Choroid plexus epithelial cell (primary cell): ENCODE measurements at places on chromosomes 2 and 18.

DNA sequence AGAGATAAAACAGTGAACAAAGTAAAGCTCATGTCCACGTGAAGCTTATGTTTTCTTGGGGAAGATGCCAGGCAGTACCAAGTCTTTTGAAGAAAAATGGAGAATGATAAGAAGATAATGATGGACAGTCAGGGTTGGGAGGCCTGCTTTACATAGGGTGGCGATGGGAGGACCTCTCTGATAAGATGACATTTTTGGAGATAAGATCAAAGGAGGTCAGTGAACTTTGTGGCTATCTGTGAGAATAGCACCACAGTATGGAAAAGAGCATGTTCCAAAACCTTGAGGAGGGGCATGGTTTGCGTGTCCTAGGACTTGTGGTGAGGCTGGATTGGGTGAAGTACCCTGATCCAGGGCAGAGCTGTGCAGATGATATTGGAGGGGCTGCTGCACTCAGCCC, 461.7 kb upstream of the NRP2 start:
- DNase-seq, result no peak

DNA sequence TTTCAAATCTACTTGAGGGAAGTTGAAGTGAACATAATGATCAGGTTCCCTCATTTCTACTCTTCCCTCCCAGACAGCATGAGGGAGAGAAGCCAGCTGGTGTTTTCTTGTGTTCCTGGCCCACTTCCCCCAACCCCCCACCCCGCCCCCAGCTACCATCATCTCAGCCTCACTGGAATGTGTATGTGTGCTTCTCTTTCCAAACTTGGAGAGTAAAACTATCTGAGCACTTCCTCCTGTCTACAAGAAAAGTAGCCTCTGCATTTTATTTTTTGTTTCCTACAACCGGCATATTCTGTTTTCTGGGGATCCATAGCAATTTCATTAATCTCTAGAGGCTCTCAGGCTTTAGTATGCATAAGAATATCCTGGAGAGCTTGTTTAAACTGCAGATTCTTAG, 53.6 kb upstream of the GRHL1 start:
- peak; percentile 63 for DNase-seq

DNA sequence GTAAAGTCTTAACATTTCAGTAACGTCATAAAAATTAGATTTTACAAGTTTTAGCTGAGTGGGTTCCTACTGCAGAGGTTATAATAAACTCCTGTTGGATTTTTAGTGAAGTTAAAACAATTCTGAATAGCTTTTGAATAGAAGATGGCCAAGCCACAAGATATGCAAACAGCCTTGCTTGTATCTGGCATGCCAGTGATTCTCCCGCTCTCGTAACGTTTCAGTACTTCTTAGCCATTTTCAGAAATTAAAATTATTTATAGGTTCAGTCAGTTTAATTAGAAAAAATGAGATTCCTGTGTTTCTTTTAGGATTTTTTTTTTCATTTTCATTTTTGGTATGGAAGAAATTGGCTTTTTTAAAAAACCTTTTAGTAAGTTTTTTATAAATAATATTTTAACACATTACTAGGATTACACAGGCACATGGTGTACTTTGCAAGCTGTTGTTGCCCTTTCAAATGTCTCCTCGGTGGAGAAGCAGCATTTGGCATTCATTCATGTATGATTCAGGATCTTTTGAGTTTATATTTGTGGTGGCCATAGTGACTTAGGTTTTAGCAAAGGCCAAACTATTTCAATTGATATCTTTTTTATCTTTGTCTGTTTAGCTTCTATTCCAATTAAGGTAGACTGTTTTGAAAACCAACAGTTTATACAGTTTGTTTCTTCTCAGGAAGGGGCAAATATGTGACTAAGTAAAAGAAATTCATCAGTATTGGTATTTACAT, 30.6 kb upstream of the RND3 start:
- DNase-seq, result peak; percentile 89

DNA sequence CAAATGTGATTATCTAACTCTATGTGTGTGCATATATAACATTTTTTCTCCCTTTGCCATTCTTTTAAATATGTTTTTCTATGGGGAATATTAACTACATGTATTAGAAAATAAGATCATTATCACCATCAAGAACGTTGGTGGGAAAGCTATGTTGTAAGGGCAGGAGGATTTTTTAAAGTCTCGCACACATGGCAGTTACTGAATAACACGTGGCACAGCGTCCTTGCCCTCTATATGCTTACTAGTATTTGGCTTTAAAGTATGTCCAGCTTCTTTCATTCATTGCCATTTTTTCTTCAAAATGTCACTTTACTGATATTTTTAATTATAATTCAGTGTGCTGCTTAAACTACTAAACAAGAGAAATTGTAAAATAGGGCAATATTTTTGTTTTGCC, 944.3 kb downstream of the SOCS6 start:
- no peak for DNase-seq

- DNase-seq, result no peak
Observed at GRCh38 chr2:5839550-5839949, 147.4 kb downstream of the SOX11 start.

DNA sequence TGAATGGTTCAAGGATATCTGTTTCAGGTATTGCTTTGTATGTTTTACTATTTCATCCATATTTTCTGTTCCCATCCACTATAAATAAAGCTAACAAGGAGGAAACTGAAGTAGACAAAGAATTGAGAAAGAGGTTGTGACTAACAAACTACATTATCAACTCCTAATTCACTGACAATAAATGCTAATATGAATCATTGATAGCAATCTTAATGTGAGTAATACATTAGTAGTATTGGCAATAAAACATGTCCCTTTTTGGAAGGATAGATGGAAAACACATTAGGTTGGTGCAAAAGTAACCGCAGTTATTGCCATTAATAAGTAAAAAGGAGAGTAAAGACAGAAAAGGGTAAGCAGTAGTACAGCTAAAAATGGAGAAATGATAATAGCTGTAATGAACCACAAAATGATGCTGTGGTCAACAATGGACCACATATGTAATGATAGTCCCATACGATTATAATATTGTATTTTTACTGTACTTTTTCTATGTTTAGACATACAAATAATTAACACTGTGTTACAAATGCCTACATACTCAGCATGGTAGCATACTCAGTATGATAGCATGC, 104.7 kb downstream of the THADA start:
- DNase-seq, result no peak

DNA sequence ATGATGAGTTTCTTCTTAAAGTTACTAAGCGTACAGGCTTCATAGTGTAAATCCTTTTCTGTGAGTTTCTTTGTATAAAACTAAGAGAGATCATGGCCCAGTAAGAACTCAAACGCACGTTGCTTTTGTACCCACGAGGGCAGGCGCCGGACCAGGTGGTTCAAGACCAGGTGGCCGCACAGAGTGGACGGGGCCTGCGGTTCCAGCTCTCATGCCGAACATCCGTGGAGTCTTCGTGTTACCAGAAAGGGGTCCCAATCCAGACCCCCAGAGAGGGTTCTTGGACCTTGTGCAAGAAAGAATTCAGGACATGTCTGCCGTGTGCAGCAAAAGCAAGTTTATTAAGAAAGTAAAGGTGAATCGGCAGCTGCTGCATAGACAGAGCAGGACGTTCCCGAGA, 53.0 kb downstream of the KCNG2 start:
- DNase-seq, result no peak

DNA sequence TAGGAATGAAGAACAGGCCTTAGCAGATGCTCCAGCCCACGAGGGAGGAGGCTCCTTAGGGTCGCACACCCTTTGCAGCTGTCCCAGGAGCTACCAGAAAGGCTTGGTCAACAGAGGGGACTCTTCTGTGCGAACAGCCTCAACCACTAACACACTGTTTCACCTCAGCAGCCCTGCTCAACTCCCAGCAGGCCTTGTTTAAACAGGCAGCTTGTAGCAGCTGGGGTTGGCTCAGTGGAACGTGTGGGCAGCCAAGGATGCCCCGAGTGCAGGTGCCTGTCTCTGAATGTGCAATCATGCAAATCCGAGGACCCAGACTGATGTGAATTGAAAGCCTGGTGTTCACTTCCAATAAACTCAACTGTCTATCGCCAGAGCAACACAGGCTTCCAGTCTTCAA, 88.7 kb upstream of the CXCR4 start:
- DNase-seq, result no peak

GRCh38 chr2:231680285-231680991, 27.9 kb upstream of the PTMA start:
- no peak for DNase-seq

DNA sequence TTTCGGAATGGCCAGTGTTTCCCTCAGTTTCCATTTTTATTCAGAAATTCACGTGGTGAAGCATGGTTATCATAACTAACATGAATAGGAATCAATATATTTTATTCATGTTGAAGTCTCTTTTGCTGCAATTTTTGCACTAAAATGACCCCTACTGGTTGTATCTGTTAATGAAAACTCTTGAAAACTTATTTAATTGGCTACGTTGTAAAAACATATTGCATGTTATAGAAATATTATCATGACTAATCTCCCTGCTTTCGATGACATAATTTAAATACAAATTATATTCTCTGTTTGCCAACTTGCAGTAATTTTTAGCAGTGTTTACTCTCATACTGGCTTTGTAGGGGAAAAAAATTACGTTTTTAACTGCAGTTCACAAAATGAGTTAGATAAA, 3.5 kb downstream of the CRIM1 start:
- DNase-seq, result peak; percentile 51

GRCh38 chr2:59025157-59025757, 784.1 kb upstream of the FANCL start:
- DNase-seq, result peak; percentile 63

DNA sequence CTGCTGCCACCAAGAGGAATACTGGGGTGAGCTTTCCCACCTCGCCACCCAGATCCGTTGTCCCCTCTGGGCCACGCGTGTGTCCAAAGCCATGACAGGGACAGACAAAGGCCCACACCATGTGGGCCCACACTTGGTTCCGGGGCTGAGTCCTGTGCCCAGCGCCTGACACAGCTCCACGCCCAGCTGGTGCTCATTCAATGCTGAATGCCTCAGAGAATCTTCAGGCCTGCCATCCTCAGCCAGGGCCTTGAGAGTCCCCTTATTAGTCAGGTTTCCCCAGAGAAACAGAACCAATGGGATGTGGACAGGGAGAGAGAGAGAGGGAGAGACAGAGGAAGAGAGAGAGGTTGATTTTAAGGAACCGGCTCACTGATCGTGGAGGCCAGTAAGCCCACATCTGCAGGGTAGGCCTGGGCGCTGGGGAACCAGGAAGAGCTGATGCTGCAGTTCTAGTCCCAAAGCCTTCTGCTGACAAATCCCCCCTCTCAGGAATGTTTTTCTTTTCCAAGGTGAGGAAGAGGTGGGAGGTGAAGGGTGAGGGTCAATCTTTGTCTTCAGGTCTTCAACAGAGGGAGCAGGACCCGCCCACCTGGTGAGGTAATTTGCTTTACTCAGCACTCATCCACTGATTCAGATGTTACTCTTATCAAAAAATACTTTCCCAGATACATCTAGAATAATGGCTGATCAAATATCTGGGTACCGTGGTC, 10.2 kb upstream of the SPATA3 start:
- DNase-seq, result no peak

GRCh38 chr18:80202264-80202998, 44.9 kb downstream of the PARD6G start:
- DNase-seq, result no peak

- no peak for DNase-seq
Observed at GRCh38 chr2:190603374-190603773, 45.5 kb upstream of the NAB1 start.

DNA sequence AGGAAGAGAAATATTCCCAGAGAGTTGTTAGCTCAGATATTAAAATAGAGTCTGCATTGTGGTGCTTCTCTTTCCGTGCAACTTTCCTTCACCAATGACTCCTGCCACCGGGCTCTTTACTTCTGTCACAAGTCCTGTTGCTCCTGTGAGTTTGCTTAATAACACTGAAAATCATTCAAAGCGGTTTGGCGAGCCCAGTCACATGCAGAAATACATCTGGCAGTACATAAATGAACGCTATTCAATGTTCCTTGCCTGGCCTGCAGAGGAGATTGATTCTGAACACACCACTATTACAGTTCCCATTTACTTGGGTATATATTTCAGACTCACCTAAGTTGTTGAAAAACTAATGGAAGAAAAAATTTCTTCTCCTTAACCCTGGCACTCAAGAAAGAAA, 276.6 kb downstream of the ZNF521 start:
- DNase-seq, result no peak

DNA sequence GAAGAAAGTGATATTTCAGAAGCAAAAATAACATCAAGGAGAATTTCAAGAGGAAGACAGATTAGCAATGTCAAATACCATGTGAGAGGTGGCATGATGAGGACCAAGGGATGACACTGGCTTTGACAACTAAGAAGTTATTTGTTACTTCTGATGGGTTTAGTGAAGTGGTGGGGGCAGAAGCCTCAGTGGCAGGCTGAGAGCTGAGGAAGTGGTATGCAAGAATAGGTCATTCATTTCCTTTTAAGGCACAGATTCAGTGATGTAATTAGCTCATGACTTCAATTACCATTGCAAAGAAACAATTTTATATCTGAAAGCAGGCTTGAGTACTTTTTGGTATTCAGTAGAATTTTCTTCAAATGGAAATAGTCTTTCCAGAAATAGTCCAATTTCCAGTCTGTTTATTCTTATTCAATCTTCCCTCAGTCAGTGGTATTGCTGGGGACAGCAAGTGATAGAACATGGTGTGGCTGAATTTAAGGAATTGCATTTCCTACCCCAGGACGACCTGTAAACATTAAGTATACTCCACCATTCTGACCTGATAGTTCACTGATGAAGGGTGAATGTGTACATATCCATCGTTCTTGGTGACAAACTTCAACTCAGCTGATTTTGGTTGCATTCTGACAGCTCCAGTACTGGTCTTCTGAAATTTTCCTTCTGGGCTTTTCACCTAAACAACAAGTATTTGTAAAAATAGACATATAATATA, 28.2 kb downstream of the GEMIN6 start:
- no peak for DNase-seq

- peak; percentile 35 for DNase-seq
Observed at GRCh38 chr18:44119607-44120006, 561.1 kb upstream of the SETBP1 start.

GRCh38 chr2:120780402-120780801, 44.7 kb downstream of the GLI2 start:
- DNase-seq, result no peak

- DNase-seq, result no peak
Observed at GRCh38 chr2:19542796-19543662, 184.6 kb upstream of the OSR1 start.

DNA sequence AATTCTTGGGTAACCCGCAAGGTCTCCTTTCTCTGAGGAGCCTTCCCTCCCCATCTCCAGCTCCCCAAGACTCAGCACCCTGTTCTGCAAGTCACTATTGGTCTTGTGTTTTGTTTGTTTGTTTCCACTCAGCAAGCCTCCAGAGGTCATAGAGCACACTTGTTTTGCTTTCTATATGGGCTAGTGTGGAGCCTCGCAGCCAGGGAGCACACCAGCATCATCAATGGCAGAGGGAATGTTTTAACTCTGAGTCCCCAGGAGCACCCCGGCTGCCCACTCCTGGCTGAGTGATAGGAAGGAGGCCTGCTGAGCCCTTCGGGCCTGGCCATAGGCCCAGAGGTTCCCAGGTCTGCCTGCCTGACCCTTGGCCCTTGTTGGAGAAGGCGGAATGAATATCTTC, 36.6 kb downstream of the GLI2 start:
- peak; percentile 81 for DNase-seq

- DNase-seq, result no peak
Observed at GRCh38 chr18:13546638-13547037, 179.7 kb downstream of the FAM210A start.

GRCh38 chr2:67208887-67209500, 188.1 kb upstream of the ETAA1 start:
- DNase-seq, result peak; percentile 77
